ENCODE measurements at places on chromosomes 12 and 14.
A peak's percentile ranks its signal among the peaks of the same experiment; 100 is the strongest.

DNA sequence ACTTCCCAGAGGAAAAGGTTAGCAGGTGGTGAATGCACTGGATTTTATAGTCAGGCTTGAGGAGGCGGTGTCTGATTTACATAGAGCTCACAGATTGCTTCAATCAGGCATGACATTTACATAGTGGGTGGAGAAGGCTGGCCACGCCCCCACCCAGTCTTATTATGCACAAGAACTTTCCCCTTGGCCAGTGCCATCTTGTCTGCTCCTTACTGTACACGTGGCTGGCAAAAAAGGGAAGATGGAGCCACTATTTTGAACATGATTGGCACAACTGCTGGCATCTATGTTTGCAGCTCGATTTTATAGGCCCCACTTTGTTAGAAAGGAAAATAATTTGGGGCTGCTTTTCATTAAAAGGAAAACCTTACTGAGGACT lies 10.9 kb upstream of the LGMN start:
- DNase-seq: no peak

DNA sequence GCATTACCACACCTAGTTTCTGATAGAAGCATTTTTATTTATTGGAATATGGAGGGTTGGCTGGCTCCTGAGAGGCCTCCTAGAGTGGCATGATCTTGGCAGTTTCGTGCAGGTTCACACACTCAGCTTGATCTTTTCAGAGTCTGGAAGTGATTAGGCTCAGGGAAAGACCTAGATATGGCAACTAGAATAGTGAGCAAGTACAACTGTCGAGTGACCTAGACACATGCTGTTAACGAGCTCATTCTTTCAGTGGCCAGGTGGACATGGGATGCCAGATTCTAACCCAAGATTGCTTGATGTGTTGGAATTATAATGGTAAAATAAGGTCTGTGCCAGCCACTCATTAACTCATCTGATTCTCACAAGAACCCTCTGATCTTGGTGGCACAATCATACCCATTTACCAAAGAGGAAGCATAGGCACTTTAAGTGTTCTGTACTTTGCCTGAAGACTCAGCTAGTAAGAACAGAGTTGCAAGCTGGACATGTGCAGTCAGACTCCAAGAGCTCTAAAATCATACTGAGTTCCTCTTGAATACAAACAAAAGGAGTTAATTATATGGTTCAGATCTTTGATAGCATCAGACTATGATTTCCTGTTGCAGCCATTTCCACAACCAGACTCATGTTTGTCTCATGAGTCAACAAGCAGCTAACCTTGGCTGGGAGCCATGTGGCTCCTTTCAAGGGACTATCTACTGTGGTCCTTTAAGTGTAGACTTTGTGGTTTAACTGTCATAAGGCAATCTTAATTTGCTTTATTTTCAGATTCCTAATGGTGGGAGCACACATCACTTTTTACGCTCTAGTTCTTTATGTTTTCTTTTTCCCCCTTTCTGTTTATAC lies 144.2 kb downstream of the PLEKHA5 start:
- peak; percentile 48 for DNase-seq

GRCh38 chr12:2295941-2296461 lies 243.2 kb downstream of the CACNA1C start:
- no peak for DNase-seq

- DNase-seq: no peak
These were observed 77.6 kb upstream of the DACT1 start for GRCh38 chr14:58560208-58560607.

GRCh38 chr12:95699579-95699978 lies 91.0 kb downstream of the NTN4 start:
- DNase-seq: no peak

DNA sequence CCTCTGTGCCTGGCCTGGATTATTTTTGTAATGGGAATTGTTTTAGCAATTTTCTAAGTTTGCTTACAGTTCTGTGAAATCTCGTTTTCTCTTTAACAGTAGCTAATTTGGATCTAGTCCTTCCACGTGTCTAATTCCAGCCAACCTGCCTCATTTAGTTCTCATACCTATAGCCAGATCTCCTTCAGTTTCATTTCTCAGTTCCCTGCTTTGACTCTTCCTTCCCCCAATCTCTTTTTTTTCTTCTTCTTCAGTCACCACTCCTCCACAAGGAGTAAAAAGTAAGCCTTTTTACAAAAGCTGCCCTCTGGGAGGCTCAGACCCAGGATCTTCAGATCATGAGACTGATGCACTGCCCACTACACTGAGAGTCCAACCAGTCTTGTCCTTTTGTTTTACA lies 1.4 kb downstream of the THTPA start:
- DNase-seq: no peak

DNA sequence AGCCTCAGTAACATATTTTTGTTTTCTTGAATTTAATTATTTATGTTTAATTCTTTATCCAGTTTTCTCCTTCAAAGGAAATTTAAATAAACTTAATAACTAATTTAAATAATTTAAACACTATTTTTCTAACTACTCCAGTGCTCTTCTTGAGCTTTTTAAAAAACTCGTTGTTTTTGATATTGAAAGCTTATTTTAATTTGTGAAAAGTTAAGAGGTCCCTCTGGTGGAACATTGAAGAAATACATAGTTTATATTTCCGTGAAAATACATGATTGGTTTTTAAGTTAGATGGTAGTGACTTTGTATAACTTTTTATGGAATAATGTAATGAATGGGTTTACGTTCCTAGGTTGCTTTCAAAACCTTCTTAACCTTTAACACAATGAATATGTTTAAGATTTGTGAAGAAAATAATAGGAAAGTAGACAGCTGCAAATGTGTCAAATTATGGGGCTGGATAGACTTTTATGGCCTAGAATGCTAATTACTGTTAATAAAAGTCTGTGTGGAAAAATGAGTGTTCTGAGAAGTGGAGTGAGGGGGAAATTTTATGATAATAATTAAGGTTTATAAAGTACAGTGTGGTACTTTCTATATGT lies 45.9 kb upstream of the MSRB3 start:
- DNase-seq: peak; percentile 12

- no peak for DNase-seq
These were observed 64.5 kb downstream of the ANKRD9 start for GRCh38 chr14:102445066-102445465.

DNA sequence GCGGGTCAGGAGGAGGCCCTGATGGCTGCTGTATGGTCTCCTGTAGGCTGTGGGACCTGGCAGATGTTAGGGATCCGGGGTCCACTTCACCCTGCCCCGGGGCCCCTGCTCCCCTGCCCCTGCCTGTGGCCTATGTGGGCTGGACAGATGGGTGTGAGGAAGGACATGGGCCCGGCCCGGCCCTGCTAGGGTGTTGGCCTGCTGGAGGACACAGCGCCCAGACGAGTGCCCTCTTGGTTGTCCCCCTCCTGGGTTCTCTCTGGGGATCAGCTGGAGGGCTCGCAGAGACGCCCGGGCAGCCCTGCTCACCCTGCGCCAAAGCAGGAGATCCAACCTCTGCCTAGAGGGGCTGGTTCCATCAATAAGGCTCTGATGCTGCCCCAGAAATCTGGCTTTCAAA lies 36.2 kb downstream of the BEGAIN start:
- DNase-seq: no peak

DNA sequence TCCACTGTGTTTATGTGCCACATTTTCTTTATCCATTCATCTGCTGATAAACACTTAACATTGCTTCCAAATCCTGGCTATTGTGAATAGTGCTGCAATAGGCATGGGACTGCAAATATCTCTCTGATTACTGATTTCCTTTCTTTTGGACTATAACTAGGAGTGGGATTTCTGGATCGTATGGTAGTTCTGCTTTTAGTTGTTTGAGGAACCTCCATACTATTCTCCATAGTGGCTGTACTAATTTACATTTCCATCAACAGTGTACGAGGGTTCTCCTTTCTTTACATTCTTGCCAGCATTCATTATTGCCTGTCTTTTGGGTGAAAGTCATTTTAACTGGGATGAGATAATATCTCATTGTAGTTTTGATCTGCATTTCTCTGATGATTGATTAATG lies 47.6 kb downstream of the TAOK3 start:
- DNase-seq: no peak

DNA sequence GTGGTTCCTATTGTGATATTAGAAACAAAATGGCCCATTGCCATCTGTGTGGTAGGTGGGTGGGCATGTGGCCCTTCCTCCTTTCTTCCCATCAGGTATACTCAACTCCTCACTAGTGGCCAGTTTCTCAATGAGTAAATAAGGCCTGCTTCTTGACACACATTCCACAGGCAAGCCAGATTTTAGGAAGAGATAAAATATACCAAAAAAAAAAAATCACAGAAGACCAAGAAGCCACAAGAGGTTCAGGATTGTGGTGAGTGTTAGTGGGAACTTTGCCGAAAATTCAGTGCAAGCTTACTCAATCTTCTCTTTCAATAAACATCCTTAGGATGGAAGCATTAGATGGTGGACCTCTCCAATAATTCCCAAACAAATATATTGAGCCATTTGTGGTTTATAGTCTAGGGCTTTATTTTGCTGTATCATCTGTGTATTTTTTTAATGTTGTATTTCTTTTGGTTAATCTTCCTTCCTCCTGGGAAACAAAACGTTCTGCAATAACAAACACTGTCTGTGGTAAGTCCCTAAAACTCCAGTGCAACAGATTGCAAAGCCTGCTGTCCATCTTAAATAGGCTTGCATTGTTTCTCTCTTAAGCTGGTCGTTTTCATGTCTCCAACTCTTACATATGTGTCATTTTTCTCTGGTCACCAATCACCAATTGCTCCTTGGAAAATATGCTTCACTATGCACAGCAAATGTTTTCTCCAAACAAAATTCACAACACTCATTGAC lies 289.9 kb upstream of the KITLG start:
- DNase-seq: no peak

- no peak for DNase-seq
These were observed 289.0 kb upstream of the RPL10L start for GRCh38 chr14:46940611-46941010.

- DNase-seq: peak; percentile 58
These were observed 1.6 kb upstream of the TXNRD1 start for GRCh38 chr12:104213952-104214351.

- DNase-seq: no peak
These were observed 31.2 kb downstream of the SUPT16H start for GRCh38 chr14:21352587-21352986.

DNA sequence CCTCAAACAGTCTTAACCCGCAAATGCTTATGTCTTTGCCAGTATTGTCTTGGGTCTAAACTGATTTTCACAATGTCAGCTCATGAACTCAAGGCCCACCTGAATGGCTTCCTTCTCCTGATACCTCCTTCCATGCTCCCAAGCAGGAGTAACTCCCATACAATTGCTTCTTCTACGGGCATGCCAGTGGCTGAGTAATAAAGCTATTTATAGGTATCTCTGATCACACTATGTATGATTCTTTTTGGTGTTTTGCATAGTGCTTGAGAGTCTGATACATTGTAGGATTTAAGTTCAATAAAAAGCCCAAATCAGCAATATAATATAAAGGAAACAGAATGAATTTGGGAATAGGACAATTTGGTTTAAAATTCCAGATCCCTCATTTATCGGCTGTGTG lies 235.0 kb upstream of the DCN start:
- no peak for DNase-seq

DNA sequence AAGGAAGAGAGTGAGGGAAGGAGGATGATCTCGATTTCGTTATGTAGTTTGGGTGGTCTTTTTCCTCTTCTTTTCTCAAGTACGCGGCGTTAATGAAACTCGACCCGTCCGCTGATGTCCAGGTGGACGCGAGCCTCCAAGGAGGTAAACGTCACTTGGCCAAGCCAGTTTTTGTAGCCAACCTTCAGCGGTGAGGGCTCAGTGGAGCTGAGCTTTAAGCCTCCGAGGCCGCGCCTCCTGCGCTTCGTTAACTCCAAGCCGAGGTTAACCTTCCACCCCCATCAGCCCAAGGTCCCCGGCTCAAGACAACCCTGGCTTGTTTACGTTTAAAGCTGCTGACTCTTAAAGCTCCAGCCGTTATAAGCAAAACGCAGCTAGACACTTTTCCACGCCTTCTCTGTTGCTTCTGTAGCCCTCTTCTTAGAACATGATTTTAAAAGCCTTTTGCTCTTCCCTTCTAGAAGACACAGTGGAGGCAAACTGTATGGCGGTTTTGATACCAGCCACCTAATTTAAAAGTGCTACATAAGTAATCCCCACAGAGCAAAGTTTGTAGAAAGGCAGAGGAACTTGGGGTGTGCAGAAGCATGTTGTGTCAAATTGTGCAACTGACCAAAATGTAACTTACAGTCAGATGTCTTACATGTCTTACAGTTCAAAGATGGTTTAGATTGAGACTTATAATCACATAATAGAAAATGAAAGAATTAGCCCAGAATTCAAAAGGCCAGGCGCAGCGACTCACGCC lies 923 bp upstream of the ITPR2 start:
- peak; percentile 50 for DNase-seq

GRCh38 chr14:55333711-55334485 lies 62.7 kb downstream of the FBXO34 start:
- no peak for DNase-seq

DNA sequence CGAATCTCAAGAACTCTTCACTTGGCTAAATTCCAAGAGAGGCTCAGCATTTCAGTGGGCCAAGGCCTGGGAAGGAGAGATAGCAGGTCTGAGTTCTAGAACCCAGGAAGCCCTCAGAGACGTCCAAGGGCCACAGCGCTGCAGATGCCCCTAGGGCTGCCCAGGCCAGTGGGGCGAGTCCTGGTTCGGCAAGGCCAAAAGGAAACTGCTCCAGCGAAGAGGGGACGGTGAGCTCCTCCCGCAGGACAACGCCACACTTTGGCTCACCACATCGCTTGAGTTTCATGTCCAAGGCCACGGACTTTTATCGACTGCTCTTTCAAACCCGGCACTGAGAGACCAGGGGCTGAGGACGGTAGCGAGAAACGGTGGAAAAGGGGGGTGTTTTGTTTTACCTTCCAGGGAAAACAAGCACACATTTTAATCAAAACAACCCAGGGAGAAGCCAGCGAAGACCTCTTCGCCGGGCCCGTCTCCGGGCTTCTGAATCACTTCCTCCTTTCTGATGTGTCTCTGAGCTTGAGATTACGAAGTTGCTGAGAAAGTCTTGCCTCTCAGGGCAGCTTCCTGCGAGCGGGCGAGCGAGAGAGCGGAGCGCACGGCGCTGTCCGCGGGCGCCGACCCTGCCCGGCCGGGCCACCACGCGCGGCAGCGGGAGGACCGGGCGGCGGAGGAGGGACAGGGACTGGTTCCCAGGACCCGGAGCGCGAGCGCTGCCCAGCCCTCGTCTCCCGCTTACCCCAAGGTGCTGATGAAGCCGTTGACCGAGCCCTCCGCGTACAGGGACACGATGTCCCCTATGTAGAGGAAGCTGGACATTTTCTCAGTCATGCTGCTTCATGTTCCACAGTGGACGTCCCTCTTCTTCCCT lies 808 bp downstream of the ITPR2 start:
- DNase-seq: peak; percentile 78

DNA sequence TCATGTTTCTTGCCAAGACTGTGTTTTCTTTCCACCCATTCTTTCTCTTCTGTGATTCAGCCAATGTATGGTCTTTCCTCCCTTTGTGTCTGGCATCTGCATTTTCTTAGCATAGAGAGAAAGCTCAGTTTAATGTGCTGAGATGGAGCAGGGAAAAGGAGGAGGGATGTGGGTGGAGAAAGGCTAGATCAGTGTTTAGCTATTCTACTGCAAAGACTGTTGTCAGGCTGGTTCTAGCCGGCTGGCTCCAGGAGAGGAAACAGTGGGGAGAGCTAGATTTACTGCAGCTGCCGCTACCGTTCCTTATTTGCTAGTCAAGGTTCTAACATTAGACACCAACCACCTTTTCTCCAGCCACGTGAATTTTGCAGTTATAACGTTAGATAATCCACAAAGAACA lies 5.2 kb upstream of the RIMKLB start:
- peak; percentile 56 for DNase-seq

GRCh38 chr12:1935242-1935641 lies 16.8 kb upstream of the CACNA2D4 start:
- peak; percentile 7 for DNase-seq

- DNase-seq: no peak
These were observed 7.9 kb upstream of the GPR132 start for GRCh38 chr14:105072892-105073719.

Measured in SK-N-SH (cell line).